Coronary artery (tissue), 2 donors: ENCODE measurements at places on chromosomes 5 and 9.
A peak's percentile ranks its signal among the peaks of the same experiment; 100 is the strongest.

- no peak for DNase-seq
These were observed 28.3 kb upstream of the GOLPH3 start for GRCh38 chr5:32202394-32202793.

GRCh38 chr9:137353223-137354152, 51.4 kb upstream of the NRARP start:
- DNase-seq, result peak; percentile 70

GRCh38 chr9:7756088-7756487, 43.5 kb downstream of the DMAC1 start:
- no peak for DNase-seq

GRCh38 chr5:35884773-35885172, 28.1 kb downstream of the IL7R start:
- no peak for DNase-seq

DNA sequence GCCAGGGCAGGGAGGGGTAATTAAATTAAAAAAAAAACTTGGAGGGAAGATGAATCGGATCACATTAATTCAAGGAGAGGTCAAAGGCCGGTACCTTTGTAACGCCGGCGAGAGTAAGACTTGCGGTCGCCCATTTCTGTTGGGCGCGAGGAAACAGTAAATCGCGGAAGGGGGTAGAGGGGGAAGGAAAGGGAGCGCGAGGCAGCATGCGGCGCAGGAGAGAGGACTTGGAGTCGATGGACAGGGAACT, 324 bp upstream of the RGMB start:
- DNase-seq, result no peak

- no peak for DNase-seq
These were observed 5.9 kb upstream of the FOXD1 start for GRCh38 chr5:73454379-73455036.

GRCh38 chr5:58156361-58156760, 303.5 kb downstream of the PLK2 start:
- DNase-seq, result no peak

- DNase-seq, result peak; percentile 54
These were observed 31.4 kb upstream of the UNC5A start for GRCh38 chr5:176778921-176779465.

DNA sequence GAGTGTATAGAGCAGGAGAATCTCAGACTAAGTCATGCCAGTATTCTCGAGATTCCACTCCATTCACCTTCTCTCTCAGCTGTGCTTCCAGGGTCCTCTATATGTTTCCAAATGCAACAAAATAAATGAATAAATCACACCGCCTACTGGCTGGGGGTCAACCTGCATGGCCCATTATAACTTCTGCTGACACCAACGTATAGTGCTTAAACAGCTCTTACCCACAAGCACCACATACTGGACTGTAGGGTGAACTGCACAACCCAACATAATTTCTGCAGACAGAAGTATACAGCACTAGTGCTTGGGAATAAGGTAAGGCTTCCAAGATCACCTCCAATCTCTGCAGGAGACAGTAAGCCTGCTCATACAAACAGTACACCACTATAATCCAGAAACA, 33.1 kb upstream of the HTR4 start:
- no peak for DNase-seq

DNA sequence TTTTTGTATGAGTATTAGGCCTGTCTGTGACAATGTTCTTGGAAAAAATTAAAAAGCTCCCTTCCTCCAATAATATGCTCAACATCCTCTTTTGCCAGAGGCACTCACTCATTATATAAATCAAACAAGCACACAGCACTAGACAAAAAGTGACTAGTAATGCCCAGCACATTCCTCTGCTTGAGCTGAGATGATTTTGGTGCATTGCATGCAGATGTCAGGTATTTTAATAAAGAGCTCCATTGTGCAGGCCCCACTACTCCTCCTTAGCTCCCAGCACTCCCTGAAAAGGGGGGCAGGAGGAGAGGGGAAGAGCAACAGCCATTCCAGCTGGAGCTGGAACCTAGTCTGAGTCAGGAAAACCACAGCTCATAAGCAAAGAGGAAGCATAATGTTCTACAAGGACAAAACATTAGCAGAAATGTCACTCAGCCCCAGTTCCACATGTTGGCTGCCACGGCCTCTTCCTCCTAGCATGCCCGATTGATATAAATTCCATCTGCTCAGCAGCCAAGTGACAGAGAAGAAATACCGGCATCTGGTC, 348.5 kb downstream of the BNC2 start:
- no peak for DNase-seq

- DNase-seq, result no peak
These were observed 644.8 kb downstream of the EFNA5 start for GRCh38 chr5:107025712-107026497.

DNA sequence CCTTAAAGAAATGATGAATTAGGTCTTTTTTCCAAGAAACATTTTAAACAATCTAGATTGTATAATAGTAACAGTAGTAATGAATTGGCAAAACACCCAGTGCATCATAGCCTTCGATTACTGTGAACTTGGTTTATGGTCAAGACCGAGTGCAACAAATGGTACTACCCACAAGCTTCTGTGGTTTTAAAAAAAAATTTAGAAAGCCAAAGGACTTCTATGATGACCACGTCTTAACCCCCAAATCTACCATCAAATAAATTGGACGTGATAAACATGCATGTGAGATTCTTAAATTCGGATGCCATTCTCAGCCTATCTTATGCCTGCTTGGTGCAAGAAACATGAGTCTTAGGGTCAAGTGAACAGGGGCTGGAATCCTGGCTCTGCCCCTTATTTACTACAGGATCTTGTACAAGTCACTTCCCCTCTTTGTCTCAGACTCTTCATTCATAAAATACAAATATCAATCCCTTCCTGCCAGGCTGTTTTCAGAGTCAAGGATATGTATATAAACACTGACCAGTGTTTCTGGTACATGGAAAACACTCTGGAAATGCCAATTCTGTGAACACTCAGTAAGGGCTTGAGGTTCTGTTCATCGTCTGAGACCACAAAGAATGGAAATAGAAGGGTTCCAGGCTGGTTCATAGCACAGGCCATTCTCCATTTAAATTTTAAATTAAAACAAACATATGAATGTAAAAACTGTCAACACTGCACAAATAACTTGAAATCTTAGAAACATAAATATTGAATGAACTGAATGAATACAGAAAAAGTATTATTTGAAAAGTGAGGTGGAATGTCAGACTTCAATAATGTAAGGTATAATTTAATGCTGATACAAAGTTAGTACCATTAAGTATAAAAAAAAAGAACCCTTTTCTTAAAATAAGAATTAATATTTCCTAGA, 107.8 kb downstream of the NR6A1 start:
- DNase-seq, result no peak

DNA sequence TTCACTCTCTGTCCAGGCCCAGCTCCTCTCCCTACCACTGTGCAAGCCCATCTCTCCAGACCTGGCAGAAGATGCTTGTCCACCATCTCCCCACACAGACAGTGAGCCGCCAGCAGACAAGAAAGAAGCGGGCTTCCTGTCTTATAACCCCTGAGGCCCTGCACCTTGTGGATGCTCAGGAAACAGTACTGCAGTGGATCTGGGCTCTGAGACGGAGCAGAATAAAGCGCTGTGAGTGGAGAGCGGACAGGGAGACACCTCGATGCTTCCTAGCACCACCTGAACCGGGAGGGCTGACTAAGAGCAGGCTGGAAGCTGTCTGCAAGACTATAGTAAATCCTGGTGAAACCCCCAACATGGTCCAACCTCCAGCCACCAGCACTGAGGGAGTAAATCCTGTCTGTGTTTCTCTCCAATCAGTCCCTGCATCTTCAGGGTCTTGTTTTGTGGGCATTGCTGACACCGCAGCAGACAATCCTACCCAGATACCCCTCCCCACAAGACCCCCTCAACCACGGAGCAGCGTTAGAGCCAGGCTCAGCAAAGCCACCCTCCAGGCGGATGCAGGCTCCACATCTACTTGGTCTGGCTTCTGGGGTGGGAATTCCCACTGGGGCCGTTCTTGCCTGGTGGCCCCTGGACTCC, 18.7 kb downstream of the ORM2 start:
- DNase-seq, result no peak

DNA sequence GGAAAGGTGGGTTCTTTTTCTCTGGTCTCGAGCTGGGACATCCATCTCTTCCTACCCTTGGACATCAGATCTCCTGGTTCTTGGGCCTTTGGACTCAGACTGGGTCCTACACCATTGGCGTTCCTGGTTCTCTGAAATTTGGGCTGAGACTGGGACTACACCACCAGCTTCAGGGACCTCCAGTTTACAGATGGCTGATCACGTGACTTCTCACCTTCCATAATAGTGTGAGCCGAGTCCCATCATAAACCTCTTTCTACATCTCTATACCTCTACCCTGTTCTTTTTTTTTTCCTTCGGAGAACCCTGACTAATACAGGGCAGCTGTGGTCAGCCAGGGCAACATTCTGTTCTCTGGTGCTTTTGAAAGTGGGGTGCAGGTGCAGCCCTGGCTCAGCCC, 27.2 kb upstream of the RXRA start:
- no peak for DNase-seq

DNA sequence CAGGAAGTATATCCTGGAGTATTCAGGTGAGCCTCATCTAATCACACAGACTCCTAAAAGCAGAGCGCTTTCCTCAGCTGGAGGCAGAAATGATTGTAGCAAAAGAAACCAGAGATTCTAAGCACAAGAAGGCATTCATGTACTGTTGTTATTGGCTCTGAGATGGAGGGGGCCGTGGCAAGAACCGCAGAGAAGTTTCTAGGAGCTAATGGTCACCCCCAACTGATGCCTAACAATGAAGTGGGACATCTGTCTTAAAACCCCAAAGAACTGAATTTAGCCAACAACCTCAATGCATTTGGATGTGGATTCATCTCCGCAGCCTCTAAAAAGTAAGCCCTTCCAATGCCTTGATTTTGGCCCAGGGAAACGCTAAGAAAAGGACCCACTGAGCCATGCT, 76.3 kb downstream of the ADAMTSL1 start:
- DNase-seq, result no peak

- DNase-seq, result no peak
These were observed 468.8 kb downstream of the BNC2 start for GRCh38 chr9:16401701-16402100.

GRCh38 chr5:113361701-113362100, 73.1 kb downstream of the TSSK1B start:
- no peak for DNase-seq

GRCh38 chr5:102278231-102278630, 17.9 kb downstream of the SLCO4C1 start:
- DNase-seq, result no peak

DNA sequence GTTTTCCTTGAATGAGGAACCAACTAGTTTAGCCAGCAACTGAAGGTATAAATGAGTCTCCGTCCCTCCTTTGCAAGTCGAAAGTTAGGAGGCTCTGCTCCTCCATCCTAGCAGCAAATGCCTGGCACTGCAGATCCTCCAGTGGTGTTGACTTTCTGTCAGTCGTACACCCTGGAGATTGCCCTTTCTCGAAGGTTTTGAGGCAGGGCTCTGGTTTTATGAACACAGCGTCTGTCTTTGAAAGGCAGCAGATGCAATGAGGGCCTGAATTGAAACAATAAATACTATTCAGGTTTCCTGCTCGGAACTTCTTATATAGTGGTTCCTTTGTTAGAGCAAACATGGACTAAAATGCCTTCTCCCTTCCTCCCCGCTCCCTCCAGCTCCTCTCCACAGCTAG, 284.0 kb downstream of the TMEM38B start:
- no peak for DNase-seq

DNA sequence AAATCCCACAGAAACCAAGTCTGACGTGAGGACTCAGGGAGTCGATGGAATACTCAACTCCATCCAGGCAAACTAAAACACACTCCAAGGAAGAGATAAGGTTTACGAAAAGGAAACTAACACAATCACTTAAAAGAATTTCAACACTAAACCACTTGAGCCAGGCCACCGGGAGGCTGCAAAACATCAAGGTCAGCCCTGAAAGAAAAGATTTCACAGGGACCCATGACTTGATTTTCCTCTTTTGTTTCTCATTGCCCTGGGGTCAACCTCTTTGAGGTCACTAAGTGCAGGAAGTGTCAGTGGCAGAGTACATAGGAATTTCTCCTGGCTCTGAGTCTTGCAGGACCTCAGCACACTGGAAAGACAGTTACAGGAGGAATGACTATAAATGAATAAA, 77.8 kb upstream of the TARS1 start:
- DNase-seq, result no peak

- DNase-seq, result no peak
These were observed 295.9 kb downstream of the PRELID2 start for GRCh38 chr5:145539201-145539600.

DNA sequence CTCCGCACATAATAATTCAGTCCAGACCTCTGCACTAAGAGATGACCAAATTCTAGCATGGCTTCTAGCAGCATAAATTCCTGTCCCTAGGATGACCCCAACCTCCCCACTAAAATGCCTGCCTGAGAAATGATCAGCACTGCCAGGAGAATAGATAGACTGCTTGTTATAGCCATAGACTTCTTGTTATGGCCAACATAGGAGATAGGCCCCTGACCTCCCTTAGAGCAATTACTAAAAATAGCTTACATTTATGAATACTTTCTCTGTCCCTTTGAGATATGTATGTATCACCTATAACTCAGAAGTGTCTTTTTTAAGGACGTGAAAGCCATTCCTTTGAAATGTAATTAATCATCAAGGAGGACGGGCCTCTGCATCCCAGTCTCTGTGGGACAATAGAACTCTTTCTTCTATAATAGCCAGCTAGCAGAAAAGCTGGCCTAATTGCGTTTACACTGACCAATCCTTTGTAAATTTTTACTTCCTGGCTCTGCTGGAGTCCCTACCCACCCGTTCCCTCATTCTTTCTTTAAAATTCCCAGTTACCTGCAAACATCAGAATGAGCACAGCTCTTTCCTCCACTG, 1002.7 kb downstream of the CDH18 start:
- DNase-seq, result no peak

DNA sequence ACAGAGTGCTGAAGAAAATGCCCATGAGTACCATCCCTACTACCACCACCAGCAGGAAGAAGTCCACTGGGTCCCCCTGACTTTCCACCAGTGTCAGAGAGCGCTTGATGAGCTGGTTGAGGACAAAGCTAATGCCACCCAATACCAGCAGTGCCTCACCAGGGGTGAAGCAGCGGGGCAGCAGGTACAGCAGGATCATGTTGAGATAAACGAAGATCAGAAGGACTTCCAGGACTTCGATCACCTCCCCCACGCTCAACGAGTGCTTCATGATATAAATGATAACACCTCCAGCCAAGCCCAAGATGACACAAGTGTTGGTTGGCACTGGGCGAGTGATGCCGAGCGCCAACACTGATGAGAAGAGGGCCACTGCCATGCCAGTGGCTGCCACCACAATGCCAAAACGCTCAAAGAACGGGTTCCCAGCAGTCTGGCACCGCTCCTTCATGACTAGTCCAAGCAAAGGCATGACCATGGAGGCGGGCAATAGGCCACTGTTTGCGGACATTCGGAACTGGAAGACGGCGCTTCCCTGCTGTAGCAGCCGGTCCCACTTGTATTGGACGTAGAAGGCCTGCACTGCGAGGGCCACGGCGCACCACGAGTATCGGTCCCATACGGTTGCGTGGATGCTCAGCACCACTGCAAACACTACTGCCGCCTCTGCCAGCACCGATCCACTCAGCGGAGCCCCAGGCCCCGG, 679 bp downstream of the DOLK start:
- no peak for DNase-seq
